ENCODE measurements at places on chromosomes 4 and X.

- peak; percentile 32 for DNase-seq
These were observed 171.3 kb downstream of the BTC start for GRCh38 chr4:74623041-74623440.

DNA sequence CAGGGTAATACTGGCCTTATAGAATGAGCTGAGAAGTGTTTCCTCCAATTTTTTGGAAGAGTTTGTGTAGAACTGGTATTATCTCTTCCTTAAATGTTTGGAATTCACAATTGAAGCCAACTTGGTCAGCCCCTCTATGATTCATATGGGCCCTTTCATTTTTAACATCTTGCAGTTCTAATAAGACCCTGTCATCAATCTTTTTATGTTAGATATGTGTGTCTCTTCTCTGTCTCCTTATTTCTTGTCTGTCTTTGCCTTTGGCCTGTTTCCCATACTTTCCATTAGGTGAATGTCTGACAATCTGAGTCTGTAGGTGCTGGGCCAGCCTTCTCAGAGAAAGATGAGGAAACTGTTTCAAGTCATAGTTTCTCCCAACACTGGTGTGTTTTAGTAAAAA lies 88.7 kb downstream of the SLC16A2 start:
- no peak for DNase-seq

GRCh38 chr4:132506568-132506967 lies 642.5 kb upstream of the PCDH10 start:
- DNase-seq, result no peak

DNA sequence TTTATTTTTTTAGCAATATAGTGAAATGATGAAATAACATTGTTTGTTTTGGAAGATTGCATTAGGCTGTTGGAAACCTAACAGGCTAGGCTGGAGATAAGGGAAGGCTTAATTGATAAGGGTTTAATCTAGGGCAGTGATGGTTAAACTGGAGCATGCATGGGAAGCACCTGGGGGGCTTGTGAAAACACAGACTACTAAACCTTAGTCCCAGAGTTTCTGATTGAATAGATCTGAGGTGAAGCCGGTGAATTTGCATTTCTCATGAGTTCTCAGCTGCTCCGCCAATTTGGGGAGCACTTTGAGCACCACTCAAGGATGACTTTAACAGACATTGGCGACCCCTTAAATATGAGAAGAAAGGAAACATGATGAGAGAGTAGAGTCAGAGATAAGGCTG lies 11.5 kb downstream of the STK26 start:
- DNase-seq, result no peak

- no peak for DNase-seq
These were observed 113.4 kb downstream of the ZAR1 start for GRCh38 chr4:48603366-48604003.

DNA sequence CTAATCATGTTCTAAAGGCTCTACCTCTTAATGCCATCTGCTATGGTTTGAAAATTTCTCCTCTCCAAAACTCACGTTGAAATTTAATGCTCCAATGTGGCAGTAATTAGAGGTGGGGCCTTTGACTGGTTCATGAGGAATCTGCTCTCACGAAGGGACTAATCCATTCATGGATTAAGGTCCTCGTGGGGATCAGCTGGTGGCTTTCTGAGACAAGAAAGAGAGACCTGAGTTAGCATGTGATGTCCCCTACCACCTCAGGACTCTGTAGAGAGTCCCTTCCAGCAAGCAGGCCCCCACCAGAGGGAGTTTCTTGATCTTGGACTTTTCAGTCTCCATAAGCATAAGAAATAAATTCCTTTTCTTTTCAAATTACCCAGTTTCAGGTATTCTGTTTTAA lies 65.3 kb downstream of the WDFY3 start:
- DNase-seq, result no peak

Data from CD4-positive, alpha-beta T cell treated with Interleukin-2 at 100 ng/mL for 4 hours (primary cell).